ENCODE measurements at places on chromosomes 3 and 15.

- DNase-seq, result no peak
Measured at GRCh38 chr3:196902296-196902695, 34.6 kb downstream of the SENP5 start.

GRCh38 chr15:70853973-70854665, at the start of gene LARP6:
Gene LARP6, minus strand, starts transcription at chr15:70854157. Its CDS starts 69 bp downstream, at chr15:70854088.
- peak; percentile 5 for DNase-seq

GRCh38 chr15:62928242-62928999, 114.1 kb upstream of the TPM1 start:
- no peak for DNase-seq

- DNase-seq, result no peak
Measured at GRCh38 chr15:46552316-46552715, 917.5 kb downstream of the SQOR start.

DNA sequence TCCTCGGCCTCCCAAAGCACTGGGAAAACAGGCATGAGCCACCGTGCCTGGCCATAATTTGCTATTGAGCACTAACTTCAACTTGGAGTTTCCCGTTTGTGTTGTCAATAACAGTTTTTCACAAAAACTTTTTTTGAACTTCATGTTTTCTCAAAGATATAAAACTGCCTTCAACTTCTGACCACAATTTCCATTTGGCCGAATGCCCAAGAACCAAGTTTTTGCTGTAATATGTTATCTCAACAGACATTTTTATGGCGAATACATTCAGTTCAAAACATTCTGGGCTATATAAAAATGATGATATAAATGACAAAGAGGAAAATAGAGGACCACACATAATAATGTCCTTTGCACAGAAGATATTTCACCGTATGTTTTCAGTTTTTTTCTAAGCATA, 56.4 kb downstream of the NEDD4 start:
- DNase-seq, result no peak

GRCh38 chr15:68431792-68432401, at the start of gene ITGA11:
Gene ITGA11, minus strand, starts transcription at chr15:68432163. Its CDS starts 97 bp downstream, at chr15:68432066.
- no peak for DNase-seq

DNA sequence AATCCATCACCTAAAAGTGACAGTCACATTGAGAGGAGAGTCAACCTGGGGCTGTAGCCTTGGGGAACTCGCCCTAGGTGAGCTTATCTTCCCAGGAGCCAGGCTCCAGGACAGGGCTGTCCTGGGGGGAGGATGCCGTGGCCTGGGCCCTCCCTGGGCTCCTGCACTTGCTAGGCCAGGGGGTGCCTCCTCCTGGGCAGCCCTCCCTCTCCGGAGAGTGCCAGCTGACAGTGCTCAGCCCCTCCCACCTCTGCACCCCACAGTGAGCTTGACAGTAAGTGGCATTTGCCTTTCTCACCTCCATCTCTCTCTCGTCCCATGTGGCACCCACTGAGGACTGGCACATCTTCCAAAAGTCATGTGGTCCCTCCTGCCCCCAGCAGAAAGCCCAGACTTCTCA, 19.1 kb downstream of the UROC1 start:
- DNase-seq, result no peak

DNA sequence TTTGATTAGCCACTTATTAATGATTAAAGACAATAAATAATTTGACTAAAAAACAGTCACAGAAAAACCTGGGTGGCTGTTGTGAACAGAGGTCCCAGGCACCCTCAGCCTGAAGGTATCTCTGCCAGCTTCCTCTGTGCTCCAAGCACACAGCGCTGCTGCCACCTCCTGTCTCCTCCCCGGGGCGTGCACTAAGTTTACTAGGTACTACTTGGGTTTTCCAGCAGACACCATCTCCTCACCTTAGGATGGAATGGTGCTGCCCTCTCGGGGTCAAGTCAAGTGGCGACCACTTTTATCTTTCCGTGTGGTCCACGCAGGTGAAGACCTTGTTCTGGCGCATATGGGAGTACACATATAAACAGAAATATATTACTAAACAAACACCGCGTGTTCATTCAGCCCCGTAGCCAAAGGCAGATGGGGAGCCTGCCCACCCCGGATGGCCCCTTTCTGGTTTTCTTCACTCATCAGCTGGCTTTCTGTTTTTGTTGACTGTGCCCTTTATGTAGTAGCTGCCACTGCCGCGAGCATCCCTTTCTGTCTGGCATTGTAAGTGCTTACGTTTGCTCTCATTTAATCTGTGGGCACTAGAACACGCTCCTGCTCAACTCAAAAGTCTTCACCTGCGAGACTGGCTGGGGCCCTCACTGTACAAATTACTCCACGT, 128.0 kb downstream of the LRIG1 start:
- DNase-seq, result no peak

GRCh38 chr3:170731281-170731680, 138.7 kb downstream of the RPL22L1 start:
- DNase-seq, result no peak

- DNase-seq, result no peak
Measured at GRCh38 chr3:41434781-41435180, 235.5 kb downstream of the CTNNB1 start.

DNA sequence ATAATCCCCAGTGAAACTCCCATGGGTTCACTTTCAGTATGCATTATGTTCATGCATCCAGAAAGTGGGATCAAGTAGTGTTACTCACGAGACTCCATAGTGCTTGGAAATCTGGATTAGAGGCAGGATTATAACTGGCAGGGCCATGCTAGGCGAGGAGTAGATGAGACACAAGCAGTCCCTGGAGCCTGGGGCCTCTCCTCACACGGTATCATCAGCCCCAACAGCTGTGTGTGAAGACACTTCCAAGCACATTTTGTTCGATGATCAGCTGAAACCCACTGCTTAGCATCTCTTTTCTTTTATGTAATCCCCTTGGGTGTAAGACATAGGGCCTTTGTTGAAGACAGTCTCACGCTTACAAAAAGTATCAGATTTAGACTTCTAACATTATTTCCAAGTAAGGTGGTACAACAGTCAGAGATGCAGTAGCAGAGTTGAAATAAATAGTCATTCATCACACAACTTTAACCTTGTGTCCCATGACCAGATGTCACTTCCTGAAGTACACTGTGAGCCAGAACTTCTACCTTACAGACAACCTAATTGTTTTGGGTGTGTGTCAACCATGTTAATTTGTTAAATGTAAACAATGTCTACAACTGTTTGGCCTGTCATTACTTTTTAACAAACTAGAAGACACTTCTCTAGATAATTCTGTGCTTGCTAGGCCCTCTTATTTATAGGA, 116.9 kb downstream of the GADL1 start:
- no peak for DNase-seq

Data from stimulated activated CD8-positive, alpha-beta memory T cell treated with anti-CD3 and anti-CD28 coated beads, Interleukin-7, amount 100 ng/mL, for 24 hours (primary cell).